ENCODE measurements at places on chromosomes 7 and 10.

- DNase-seq = no peak
Observed at GRCh38 chr10:1036341-1036791, 10.7 kb upstream of the IDI2 start.

- DNase-seq = no peak
Observed at GRCh38 chr10:42753507-42754154, 29.0 kb upstream of the BMS1 start.

GRCh38 chr7:15647309-15647708 lies 39.2 kb downstream of the MEOX2 start:
- no peak for DNase-seq

DNA sequence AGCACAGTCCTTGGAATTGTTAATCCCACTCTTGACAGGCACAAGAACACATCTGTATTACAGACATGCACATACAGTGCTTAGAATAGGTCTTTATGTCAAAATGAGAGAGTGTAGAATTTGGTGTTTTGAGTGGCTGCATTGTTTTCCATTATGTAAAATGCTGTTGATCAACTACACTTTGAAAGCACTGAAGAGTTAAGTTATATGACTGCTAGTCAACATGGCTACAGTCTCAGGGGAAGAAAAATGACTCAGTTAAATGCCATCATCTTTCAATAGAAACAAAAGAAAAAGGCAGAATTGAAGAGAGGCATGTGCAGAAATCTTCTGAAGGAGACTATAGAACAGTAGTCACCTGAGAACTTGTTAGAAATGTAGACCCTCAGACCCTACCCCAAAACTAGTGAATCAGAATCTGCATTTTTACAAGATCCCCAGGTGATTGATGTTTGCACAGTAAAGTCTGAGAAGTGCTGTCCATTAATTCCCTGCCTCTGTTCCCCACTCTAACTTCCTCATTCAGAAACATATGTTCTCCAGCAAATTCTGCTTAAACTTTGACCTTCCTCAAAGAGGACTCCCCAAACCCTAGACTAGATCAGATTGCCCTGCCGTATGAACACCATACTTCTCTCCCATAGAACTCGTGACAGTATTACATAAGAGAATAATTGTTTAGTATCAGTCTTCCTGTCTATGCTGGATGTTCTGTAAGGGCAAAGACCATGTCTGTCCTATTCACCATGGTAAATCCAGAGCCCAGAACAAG lies 16.0 kb downstream of the SND1 start:
- no peak for DNase-seq

DNA sequence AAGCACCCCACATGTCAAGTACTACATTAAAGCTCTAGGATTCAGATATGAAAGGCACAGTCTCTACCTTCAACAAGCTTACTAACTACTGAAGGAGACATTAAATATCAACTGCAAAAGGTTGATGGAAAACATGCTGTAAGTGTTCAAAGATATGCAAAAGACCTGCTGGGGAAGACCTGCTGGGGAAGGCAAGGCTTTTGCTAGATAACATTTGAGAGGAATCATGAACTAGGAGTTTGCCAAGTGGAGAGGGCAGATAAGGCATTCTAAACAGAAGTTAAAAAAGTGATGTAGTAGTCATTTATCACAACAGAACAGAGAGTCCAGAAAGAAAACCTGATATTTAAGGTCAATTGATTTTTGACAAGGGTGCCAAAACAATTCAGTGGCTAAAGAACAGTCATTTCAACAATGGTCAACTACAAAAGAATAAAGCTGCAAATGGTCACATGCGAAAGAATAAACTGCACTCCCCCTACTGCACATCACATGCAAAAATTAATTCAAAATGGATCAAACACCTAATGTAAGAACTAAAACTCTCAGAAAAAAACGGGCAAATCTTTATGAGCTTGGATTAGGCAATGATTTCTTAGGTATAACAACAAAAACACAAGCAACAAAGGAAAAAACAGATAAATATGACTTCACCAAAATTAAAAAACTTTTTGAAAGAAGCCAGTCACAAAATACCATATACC lies 23.0 kb upstream of the MSS51 start:
- DNase-seq = no peak

- no peak for DNase-seq
Observed at GRCh38 chr7:19713676-19714075, 4.8 kb upstream of the POLR1F start.

DNA sequence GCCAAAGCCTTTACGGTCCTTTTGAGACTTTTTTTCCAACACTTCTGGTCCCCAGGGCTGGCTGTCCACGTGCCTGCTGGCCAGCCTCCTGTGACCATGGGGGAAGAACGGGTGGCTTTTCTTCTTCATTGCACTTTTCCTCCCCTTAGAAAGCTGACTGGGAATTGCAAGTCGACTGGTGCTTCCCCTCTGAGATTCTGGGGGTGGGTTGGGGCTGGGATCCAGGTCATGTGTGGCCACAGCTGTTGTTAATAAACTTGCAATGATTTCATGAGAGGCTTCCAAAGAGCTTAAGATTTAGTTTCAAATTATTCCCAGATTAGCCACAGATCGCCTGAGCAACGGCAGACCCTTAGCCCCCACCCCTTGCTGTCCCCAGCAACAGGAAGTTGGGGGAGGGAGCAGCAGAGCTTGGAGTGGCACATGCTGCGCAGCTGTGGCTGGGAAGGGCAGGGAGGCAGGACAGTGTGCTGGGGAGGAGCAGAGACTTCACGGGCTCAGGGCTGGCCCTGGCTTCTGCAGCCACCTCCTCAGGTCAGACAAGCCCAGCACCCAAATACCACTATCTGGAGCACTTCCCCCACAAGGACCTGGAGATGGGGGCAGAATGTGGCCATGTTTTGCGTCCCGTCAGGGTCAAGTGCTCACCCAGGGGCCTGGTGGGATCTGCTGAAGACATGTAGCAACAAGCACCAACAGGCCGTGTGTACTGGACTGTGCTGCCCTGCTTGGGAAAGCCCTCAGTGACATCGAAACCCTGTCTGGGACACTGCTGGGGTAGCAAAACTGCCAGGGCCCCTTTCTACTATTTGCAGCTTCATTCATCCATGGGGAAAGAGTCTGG lies 147.1 kb downstream of the RNF216 start:
- peak; percentile 77 for DNase-seq

- no peak for DNase-seq
Observed at GRCh38 chr10:62071846-62072281, 170.4 kb downstream of the ARID5B start.

GRCh38 chr10:75825235-75825634 lies 393.8 kb downstream of the LRMDA start:
- no peak for DNase-seq

GRCh38 chr7:4774658-4775249 lies 669 bp upstream of the AP5Z1 start:
- DNase-seq = no peak

DNA sequence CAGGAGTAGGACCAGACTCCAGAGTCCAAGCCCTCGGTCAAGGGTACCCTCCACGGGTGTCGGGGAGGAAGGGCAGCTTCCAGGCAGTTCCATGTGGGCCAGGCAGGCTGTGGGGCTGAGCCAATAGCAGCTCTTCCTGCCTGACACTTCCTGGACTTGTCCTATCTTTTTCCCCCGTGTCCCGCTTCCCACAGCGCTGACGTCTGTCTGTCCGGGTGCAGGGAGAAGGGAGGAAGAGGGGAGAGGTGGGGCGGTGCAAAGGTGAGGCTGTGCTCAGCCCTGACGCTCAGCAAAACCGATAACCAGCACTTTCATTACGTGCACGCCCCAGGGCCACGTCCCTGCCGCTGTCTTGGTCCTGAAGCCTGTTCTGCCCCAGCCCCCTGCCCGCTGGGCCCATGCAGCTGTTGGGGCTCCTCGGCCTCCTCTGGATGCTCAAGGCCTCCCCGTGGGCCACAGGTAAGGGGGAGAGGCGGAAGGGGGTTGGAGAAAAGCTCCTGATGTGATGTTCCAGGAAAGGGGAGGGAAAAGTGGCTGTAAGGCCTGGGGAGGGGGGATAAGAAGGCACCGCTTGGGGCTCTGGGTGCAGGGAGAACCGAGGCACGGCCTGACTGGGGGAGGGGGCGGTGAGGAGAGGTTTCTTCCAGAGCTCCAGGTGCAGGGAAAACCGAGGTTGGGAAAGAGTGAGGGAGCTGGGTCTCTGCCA lies at the start of gene MUC3A:
Gene MUC3A, plus strand, starts transcription at position 308 of the 706 bp plus-strand sequence. Its CDS starts 91 bp downstream, at position 399.
- DNase-seq = no peak

DNA sequence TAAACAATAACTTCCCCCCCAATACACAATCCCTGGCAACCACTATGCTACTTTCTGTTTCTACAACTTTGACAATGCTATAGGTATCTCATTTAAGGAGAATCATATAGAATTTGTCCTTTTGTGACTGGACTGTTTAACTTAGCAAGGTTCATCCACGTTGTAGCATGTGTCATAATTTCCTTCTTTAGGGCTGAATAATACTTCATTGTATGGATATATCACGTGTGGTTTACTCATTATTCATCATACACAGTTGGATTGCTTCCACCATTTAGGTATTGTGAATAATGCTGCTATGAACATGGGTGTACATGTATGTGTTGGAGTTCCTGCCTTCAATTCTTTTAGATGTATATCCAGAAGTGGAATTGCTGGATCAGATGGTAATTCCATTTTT lies 111.0 kb downstream of the LMBR1 start:
- no peak for DNase-seq

DNA sequence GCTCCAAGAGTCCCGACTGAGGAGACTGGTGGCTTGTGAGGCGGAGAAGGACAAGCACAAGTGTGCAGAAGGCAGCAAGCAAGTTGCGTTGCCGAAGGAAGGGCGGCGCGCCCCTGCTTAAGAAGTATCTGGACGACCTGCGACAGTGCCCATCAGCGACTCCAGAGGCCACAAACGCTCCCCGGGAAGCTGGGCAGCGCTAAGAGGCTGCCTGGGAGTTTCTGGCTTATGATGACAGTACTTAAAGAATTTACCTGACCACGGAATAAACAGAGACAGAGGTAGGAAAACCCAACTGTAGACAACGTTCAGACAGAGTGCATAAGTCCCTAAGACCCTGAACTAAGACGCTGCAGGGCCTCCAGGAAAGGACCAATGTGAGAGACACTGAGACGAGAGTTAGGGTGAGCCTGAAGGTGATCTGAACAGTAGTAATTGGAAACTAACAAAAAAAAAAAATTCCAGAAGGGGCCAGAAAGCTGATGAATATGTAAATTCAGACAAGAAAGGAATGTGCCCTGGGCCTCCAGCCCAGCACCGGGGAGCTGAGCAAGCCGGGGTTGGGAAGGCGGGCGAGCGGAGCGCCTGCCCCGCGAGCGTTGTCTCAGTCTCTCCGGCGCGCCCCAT lies 1.0 kb downstream of the OSBPL3 start:
- no peak for DNase-seq

DNA sequence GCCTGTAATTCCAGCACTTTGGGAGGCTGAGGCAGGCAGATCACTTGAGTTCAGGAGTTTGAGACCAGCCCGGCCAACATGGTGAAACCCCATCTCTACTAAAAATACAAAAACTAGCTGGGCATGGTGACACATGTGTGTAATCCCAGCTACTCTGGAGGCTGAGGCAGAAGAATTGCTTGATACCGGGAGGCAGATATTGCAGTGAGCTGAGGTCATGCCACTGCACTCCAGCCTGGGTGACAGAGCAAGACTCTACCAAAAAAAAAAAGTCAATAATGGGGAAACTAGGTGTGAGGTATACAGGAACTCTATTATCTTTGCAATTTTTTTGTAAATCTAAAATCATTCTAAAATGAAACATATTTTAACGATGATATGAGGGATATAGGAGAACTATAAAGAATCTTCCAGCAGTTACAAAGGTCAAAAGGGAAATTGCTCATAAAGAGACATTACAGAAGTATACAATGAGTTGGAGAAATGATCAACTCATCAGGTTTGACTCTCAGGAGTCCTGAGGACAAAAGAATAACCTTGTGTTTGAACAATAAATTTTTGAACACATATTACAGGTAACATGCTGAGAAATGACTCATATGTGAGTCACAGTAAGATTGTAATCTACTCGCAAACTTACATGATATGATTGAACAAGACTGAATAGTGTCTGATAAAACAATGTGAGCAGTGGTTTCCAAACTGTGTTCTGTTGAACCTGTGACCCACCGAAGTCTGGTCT lies 272.6 kb downstream of the FGFR2 start:
- DNase-seq = no peak

- no peak for DNase-seq
Observed at GRCh38 chr7:39670052-39670451, 46.7 kb downstream of the RALA start.

- no peak for DNase-seq
Observed at GRCh38 chr7:46864716-46865115, 717.2 kb downstream of the TNS3 start.

DNA sequence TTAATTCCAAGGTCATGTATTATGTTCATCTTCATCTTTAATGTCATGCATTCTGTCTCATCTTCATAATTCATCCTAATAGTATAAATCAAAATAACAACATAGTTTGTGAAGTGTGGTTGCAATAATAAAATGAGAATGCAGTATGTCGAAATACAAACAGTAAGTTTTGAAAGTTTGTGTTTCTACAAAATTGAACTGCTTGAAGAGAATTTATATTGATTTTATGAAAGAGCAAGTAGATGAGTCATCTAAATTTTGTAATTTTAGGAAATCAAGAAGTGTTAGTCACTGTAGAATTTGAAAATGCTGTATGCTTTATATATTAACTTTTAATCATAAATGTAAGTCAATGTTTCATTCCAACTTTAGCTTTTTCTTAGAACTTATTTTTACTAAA lies 190.5 kb upstream of the PPP1R3A start:
- no peak for DNase-seq

GRCh38 chr10:126243971-126244370 lies 144.3 kb downstream of the ADAM12 start:
- no peak for DNase-seq

DNA sequence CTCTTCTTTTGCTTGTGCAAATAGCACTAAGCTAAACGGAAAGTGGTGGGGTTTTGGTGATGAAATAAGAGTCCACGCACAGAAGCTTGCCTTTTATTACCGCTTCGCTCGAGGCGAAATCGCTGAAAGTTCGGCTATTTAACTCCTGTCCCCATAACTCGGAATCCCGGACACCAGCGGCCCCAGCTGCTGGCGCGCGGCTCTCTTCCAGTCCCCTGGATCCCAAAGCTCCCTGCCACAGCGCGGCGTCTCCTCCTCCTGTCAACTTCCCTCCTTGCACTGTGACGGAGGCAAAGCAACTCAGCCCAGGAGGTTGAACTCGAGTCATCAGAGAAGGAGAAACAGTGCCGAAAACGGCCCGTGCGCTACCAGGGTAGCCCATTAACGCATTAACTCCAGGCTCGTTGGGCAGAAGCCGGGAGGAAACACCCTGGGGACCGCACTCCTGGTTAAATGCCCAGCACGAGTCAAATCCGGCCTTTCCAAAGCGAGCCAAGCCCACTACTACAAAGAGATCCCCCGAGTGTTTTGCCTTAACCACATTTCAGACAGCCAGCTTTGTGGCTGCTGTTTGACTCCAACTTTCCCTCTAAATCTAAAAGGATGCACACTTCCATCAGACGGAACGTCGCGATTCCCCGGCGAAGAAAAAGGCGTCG lies 1.3 kb downstream of the SEMA3D start:
- DNase-seq = no peak

GRCh38 chr7:70480927-70481569 lies 650.9 kb upstream of the GALNT17 start:
- no peak for DNase-seq

DNA sequence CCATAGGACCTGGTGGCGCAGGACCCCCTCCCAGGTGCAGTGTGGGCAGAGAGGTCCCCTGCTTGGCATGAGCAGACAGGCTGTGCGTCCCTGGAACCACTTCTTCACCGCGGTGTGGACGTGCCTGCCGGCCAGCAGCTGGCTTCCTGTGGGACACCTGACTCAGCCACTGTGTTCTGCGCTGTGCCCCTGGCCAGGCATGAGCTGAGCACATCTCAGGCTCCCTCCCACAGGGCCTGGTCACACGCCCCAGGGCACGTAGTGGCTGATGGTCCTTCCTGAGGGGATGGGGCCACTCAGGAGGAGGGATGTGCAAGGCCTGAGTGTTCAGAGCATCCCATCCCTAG lies 3.5 kb upstream of the DEPP1 start:
- DNase-seq = no peak

Measured in anterior cingulate cortex (tissue), 58 donors.